ENCODE measurements at places on chromosomes 6 and 20.

GRCh38 chr6:159693894-159694545 lies 979 bp upstream of the SOD2 start:
- DNase-seq, result no peak

DNA sequence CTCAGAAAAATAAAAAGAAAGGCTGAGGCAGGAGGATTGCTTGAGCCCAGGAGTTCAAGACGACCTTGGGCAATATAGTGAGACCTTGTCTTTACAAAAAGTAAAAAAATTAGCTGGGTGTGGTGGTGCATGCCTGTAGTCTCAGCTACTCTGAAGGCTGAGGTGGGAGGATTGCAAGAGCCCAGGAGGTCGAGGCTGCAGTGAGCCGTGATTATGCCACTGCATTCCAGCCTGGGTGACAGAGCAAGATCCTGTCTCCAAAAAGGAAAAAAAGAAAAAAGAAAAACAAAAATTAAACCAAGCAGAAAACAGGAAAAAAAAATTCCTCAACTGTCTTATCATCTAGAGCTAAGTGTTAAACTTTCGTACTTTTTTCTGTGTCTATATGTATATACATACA lies 12.4 kb upstream of the SRSF3 start:
- no peak for DNase-seq

GRCh38 chr6:41066867-41067304 lies 5.3 kb downstream of the OARD1 start:
- DNase-seq, result no peak

DNA sequence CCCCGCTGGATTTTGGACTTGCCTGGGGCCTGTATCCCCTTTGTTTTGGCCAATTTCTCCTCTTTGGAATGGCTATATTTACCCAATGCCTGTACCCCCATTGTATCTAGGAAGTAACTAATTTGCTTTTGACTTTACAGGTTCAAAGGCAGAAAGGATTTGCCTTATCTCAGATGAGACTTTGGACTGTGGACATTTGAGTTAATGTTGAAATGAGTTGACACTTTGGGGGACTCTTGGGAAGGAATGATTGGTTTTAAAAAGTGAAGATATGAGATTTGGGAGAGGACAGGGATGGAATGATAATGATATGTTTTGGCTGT lies 1220.3 kb upstream of the CITED2 start:
- DNase-seq, result no peak
